ENCODE measurements at places on chromosomes 7 and 10.

- no peak for DNase-seq
These were observed 47.8 kb upstream of the CALCR start for GRCh38 chr7:93622036-93623033.

DNA sequence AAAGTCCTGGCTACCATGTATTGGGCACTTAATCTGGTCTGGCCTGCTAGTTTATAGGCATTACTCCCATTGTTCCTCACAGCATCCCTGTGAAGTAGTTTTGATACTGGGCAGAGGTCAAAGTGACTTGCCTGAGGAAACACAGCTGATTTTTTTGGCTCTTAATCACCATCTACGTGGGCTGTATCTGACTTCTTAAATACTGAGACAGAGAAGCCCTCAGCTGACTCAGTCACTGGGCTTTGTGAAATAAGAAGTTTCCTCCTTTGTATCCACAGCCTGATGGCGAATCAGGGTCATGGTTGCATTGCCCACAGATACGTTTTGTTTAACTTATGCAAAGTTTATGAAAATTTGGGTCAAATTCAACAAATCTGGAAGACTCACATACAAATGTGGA lies 13.2 kb downstream of the TACR2 start:
- no peak for DNase-seq

- DNase-seq: peak; percentile 31
These were observed 2.4 kb upstream of the MYO1G start for GRCh38 chr7:44981035-44981706.

GRCh38 chr7:140526214-140526613 lies 46.9 kb upstream of the MKRN1 start:
- DNase-seq: no peak

- DNase-seq: no peak
These were observed 368.9 kb downstream of the SORCS1 start for GRCh38 chr10:106795619-106796018.

DNA sequence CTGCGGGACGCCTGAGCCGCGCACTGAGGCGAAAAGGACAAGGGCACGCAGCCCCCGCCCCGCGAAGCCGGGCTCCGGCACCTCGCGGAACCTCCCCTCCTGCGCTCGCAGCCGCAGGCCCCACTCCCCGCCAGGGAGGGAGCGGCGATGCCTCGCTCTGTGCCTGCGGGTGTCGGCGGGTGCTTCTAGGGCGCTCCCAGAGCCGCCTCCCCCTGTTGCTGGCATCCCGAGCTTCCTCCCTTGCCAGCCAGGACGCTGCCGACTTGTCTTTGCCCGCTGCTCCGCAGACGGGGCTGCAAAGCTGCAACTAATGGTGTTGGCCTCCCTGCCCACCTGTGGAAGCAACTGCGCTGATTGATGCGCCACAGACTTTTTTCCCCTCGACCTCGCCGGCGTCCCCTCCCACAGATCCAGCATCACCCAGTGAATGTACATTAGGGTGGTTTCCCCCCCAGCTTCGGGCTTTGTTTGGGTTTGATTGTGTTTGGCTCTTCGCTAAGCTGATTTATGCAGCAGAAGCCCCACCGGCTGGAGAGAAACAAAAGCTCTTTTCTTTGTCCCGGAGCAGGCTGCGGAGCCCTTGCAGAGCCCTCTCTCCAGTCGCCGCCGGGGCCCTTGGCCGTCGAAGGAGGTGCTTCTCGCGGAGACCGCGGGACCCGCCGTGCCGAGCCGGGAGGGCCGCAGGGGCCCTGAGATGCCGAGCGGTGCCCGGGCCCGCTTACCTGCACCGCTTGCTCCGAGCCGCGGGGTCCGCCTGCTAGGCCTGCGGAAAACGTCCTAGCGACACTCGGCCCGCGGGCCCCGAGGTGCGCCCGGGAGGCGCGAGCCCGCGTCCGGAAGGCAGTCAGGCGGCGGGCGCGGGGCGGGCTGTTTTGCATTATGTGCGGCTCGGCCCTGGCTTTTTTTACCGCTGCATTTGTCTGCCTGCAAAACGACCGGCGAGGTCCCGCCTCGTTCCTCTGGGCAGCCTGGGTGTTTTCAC lies 519 bp downstream of the ITGB8 start:
- peak; percentile 4 for DNase-seq

- DNase-seq: no peak
These were observed 154.6 kb upstream of the NRBF2 start for GRCh38 chr10:62978482-62978881.

GRCh38 chr7:137996386-137996851 lies 5.5 kb downstream of the CREB3L2 start:
- no peak for DNase-seq

All from stimulated activated CD4-positive, alpha-beta T cell treated with anti-CD3 and anti-CD28 coated beads, Interleukin-12 subunit alpha, Interleukin-12 subunit beta, amount 100 ng/mL, for 4 hours (primary cell).